Ovary (tissue), 10 donors: ENCODE measurements at places on chromosomes 1 and 21. TPM values are rescaled to one million over a fixed set of nuclear protein-coding genes. Genes with fewer than 3 reads are reported as not detected.

DNA sequence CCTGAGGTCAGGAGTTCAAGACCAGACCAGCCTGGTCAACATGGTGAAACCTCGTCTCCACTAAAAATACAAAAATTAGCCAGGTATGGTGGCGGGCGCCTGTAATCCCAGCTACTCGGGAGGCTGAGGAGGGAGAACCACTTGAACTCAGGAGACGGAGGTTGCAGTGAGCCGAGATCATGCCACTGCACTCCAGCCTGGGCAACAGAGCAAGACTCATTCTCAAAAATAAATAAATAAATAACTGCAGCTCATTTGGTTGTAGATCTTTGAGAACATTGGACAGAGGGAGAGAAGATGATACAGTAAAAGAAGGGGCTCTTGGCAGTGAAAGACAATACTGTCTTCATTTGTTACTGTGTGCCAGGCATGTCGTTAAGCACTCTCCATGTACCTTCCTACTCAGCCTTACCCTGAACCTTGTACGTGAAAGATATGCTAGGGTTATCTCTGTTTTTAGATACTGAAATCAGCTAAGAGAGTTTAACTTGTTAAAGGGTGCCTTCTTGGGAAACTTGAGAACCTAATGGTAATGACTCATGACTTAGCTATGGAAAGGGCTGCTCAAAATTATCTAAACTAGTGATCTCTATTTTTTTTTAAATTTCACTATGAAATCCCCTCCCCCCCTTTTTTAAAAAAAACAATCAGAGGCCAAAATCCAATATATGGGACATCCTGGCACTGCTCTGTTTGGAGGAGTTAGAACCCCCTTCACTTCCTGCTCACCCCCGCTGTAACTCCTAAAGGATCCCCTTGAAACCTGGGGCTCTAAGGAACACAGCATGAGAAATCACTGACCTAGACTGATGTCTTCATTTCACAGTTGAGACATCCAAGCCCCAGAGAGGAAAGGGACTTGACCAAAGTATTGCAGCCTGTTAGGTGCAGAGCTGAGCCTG lies 6.8 kb upstream of the KPNA6 start:
- DNase-seq, result no peak
- H3K27ac ChIP-seq, result no peak overlapping the region
- H3K27me3 ChIP-seq, result no peaks in the 10 kb centered on the region
- H3K4me1 ChIP-seq, result no peaks in the 10 kb centered on the region
- no peak overlapping the region for H3K4me3 ChIP-seq

DNA sequence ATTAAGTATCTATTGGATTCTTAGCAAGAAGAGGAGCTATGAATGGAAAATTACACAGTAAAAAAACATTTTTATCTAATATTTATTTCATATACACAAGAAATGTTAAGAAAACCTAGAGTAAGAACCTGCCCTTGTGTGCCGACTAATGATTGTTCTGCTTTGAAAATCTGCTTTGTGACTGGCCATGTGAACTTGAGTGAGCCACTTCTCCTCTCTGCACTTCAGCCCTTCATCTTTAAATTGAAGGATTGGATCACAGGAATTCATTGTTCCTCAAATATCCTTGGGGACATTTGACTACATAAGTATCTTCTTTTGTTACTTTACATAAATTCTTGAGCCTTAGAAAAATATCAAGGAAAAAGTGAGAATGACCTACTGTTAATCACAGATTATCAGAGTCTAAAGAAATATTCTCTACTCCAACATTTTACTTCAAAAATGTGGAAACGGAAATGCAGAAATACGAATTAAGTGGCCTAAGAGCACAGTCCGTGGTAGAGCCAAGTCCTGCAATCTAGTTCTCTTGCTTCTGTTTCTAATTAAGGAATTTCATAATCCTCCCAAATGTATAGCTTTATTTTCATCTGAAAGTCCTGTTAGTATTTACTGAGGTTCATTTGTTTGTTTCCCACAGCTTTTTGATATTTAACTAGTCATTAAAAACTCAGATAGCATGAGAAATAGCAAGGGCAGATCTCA lies 46.3 kb upstream of the SAMSN1 start:
- H3K4me3 ChIP-seq, result no peak overlapping the region
- no peaks in the 10 kb centered on the region for H3K36me3 ChIP-seq
- H3K4me1 ChIP-seq, result no peaks in the 10 kb centered on the region
- H3K27ac ChIP-seq, result no peak overlapping the region
- no peaks in the 10 kb centered on the region for H3K27me3 ChIP-seq

DNA sequence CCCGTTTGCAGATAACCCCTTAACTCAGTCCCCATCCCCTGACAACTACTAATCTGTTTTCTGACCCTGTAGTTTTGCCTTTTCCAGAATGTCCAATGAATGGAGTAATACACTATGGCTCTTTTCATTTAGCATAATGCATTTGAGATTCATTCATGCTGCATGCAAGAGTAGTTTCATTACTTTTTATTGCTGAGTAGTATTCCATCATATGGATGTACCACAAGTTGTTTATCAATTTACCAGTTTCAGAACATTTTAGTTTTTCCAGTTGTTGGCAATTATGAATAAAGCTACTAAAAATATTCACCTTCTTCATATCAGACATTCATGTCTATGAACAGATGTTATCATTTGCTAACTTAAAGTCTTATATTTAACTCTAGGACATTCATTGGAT lies 45.3 kb downstream of the STXBP3 start:
- no peak for DNase-seq
- H3K27me3 ChIP-seq, result no peaks in the 10 kb centered on the region
- no peaks in the 10 kb centered on the region for H3K4me1 ChIP-seq
- no peak overlapping the region for H3K4me3 ChIP-seq

GRCh38 chr1:31980835-31981455 lies 32.7 kb upstream of the KHDRBS1 start:
- H3K27me3 ChIP-seq, result no peaks in the 10 kb centered on the region
- H3K4me3 ChIP-seq, result no peak overlapping the region
- peaks cover 3% of the 10 kb centered on the region for H3K4me1 ChIP-seq
- no peak overlapping the region for H3K27ac ChIP-seq

SPATA45 gene
- total RNA-seq, result not detected

OR2T35 gene
- total RNA-seq, result not detected

SRP9 gene
- 156 TPM for total RNA-seq
